Right renal cortex interstitium (tissue), 3 donors: ENCODE measurements at places on chromosomes 7 and 10. TPM values are rescaled to one million over a fixed set of nuclear protein-coding genes. Genes with fewer than 3 reads are reported as not detected.

Gene FANK1
- 13.4 TPM for polyA plus RNA-seq

Gene CDC14C
- polyA plus RNA-seq: not detected

Gene LSM5
- 93.4 TPM for polyA plus RNA-seq

Gene NDUFB8
- polyA plus RNA-seq: 144 TPM

Gene RSPH10B2
- 0.50 TPM for polyA plus RNA-seq

- DNase-seq: no peak
These were observed 146.8 kb downstream of the SPAG6 start for GRCh38 chr10:22491931-22492615.

- DNase-seq: peak; percentile 65
These were observed 52.4 kb upstream of the GTF2IRD1 start for GRCh38 chr7:74401137-74401859.

GRCh38 chr10:82409671-82410070 lies 534.7 kb downstream of the NRG3 start:
- no peak for DNase-seq

DNA sequence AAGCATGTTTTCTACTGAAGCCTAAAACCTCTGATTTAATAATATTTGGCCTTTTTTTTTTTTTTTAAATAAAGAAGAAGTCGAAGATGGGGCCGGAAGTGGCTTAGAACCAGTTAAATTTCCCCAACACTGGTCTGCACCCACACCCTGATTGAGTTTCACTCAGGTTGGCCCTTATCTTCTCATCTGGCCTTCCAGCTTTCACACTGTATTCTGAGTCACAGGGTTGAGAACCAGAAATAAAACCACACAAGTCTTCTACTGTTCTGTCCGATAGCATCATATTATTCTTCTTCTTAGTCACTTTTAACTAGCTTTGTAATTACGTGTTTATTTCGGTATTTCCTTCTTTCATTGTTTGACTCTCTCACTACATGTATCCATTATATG lies 9.9 kb downstream of the ZNF365 start:
- DNase-seq: no peak

GRCh38 chr7:46174196-46174580 lies 253.1 kb upstream of the IGFBP3 start:
- DNase-seq: peak; percentile 10

DNA sequence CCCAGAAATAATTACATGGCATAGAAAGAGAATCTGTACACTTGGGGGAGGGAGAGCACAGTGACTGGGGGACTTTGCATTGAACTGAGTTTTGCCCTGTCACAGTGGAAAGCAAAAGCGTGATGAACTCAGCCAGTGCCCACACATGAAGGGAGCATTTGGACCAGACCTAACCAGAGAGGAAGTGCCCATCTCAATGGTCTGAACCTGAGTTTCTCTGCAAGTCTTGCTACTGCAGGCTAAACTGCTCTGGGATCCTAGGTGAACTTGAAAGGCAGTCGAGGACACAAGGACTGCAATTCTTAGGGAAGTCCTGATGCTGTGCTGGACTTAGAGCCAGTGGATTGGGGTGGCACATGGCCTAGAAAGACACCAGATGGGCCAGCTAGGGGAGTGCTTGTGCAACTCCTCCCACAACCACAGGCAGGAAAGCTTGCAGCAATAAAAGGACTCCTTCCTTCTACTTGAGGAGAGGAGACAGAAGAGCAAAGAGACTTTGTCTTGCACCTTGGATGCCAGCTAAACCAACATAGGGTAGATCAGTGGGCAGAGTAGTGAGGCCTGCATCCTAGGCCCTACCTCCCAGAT lies 259.0 kb downstream of the GRM8 start:
- DNase-seq: no peak

GRCh38 chr10:24360282-24361127 lies 151.6 kb downstream of the KIAA1217 start:
- peak; percentile 52 for DNase-seq

DNA sequence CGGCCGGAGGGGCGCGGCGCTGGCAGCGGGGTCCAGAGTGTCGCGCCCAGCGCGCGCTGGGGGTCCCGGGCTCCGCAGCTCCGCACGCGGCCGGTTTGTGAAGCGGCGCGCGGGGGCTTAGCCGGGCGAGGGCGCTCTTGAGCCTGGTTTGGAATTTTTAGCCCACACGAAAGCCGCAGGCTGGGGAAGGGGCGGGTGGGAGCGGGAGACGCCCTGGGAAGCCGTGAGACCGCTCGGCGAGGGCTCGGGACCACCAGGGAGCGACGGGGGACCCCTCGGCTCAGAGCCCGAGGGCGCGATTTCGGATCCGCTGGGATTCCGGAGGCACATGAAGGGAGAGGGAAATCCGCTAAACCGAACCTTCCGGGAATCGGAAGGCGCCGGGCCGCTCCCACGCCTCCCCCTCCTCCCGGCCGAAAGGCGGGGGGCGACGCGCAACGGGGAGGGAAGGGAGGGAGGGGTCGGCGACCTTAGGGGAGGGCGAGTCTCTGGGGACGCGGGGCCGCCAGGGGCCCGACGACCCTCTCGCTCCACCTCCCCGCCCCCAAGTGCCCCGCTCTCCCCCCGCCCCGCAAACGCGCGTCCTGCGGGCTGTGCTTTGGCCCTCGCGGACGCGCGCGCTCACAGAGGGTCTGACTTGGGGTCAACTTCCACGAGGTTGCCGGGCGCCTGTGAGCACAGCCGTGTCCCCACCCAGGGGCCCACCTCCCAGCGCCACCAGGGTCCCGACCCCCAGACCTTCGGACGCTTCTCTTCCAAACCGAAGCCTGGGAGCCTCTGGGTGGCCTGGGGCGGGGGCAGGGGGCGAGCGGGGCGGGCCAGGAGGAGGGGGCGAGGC lies 5.1 kb upstream of the ELFN1 start:
- peak; percentile 73 for DNase-seq
